Activated T-helper 1 cell treated with anti-CD3 and anti-CD28 coated beads, Interleukin-2, amount 50 U/mL, for 16 hours (primary cell): ENCODE measurements at places on chromosomes 6 and 20.

DNA sequence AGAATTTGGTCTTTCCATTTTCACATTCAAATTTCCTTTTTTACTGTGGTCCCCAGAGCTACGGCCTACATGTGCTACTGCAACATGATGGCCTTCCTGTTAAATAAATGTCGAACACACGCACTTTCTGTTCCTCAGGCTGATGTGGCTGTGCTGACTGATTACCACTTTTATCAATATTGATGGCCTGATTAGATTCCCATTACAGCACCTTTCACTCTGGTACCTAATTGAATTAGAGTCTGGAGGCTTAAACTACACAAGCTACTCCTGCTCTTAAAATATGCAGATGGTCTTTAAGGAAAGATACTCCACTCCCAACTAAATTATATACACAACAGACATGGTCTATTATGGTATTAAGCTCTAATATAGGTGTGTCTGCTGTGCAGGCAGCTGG, 301.6 kb downstream of the FRK start:
- no peak for DNase-seq

DNA sequence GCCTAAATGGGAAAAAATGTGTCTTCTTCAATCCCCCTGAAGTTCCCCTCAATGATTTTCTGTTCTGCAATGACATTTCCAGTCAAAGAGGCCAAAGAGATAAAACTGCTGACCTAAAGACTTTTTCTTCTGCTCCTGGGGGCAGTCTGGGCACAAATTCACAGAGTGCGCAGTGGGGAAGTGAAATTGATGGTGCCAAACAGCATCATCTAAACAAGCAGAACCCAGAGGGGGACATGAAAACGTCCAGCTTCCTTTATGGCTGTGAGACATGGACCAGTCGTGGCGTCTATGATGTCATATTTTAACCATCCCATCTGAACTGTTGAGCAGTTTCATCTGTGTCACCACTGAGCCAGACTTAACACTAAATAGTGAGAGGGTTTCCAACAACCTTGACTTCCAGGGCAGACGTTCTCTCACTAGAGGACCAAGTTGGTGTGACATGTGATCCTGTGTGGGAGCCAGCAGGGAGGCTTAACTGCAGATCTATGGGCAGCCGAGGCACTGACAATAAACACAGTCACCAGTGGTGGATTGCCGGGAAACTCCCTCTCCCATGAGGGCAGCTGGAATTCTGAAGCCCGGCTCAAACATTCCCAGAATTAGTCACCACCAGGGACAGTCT, 12.4 kb downstream of the SCML4 start:
- no peak for DNase-seq

- no peak for DNase-seq
These were observed 1.2 kb upstream of the WRNIP1 start for GRCh38 chr6:2763876-2764540.

GRCh38 chr20:31780839-31781238, 38.3 kb upstream of the MYLK2 start:
- DNase-seq: no peak

- DNase-seq: no peak
These were observed 2.5 kb downstream of the SMIM13 start for GRCh38 chr6:11096109-11096508.

DNA sequence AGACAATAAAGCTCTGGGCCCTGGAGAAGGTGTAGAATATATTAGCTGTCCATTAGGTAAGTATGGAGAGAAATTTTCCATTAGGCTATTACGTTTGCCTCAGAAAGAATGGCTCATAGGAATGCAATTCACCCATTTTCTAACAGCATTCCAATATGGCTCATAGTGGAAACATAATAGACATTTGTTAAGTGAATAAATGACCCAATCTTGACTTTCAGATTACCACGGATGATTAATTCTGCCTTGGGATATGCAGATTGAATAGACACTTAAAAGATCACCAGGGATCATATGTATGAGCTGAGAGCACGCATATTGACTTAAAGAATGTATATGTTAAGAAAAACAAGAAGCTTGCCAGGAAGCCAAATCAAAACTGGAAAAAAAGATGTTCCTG, 209.1 kb upstream of the CDYL start:
- no peak for DNase-seq

- DNase-seq: no peak
These were observed 580 bp downstream of the VEGFA start for GRCh38 chr6:43770372-43771209.

DNA sequence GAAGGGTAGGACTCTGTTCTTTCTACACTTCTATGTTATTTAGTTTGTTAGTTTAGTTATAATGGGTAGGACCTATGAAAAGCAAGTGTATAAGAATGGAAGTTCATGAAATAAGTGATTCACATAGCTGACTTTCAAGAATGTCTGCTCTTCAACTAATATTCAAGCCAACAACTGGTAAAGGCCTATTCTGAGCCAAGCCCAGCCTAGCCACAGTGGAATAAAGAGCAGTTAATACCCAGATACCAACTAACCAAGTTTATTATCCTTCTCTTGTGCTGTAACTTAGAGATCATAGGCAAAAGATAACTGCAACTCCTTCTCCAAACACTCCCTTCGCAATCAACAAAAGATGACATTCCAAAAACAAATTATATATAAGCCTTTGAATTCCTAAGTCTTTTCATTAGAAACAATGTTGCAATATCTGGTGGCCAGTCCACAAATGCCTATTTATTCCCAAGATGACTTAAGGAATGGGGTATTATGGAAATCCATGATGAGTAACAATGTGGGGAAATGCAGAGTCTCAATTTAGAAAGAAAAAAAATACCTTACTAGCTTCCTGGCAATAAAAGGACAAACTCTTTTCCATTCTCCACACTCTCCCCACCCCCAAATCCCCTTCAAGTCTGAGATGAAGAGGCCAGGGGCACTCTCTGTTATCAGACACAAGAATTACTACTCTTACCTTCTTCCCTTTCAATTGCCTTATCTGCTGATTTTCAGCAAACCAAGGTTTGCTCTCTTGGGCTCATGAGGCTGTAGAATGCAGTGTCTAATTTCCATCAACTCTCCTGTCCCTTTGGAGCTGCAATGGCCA, 27.4 kb downstream of the BTBD9 start:
- no peak for DNase-seq

DNA sequence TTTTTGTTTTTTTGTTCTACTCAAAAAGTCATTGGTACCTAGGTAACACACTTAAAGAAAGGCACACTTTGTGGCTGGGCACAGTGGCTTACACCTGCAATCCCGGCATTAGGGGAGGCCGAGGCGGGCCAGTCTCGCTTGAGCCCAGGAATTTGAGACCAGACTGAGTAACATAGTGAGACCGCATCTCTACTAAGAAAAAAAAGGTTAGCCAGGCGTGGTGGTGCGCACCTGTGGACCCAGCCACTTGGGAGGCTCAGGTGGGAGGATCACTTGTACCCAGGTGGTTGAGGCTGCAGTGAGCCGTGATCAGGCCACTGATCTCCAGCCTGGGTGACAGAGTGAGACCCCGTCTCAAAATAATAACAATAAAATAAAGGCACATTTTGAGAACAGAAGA, 67.4 kb upstream of the BHLHE23 start:
- DNase-seq: no peak
